ENCODE measurements at places on chromosomes 4 and X.

- no peak for DNase-seq
These were observed 13.3 kb upstream of the PJA1 start for GRCh38 chrX:69178592-69178991.

GRCh38 chr4:153266988-153267387 is 62.7 kb downstream of the TRIM2 start:
- DNase-seq, result no peak

DNA sequence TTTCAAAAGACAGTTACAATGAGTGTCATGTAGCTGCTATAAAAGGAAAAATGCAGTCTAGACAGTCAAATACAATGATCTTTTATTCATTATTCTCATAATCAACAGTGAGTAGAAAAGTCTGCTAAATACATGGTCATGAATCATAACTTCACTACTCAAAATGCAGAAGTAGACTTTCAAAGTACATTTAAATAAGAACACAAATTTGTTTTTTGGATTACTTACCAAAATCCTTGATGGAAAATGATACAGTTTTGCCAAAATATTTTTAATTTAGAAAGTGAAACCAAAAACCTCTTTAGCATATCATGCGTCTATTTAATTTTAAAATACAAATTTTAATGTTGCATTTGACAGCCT is 4.9 kb downstream of the ACSL4 start:
- DNase-seq, result no peak

- DNase-seq, result no peak
These were observed 21.1 kb downstream of the VSIG4 start for GRCh38 chrX:66018585-66019309.

DNA sequence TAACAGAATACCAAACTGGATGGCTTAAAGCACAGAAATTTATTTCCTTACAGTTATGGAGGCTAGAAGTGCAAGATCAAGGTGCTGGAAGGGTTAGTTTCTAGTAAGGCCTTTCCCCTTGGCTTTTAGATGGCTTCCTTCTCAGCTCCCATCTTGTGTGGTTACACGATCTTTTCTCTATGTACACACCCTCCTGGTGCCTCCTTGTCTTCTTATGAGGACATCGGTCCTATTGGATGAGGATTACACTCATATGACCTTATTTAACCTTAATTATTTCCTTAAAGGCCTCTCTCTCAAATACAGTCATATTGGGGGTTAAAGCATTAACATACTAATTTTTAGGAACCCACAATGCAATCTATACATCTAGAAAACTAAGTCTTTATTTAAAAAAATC is 787.9 kb upstream of the GALNTL6 start:
- DNase-seq, result no peak

GRCh38 chrX:21883258-21883657 is 27.5 kb downstream of the YY2 start:
- DNase-seq, result no peak

DNA sequence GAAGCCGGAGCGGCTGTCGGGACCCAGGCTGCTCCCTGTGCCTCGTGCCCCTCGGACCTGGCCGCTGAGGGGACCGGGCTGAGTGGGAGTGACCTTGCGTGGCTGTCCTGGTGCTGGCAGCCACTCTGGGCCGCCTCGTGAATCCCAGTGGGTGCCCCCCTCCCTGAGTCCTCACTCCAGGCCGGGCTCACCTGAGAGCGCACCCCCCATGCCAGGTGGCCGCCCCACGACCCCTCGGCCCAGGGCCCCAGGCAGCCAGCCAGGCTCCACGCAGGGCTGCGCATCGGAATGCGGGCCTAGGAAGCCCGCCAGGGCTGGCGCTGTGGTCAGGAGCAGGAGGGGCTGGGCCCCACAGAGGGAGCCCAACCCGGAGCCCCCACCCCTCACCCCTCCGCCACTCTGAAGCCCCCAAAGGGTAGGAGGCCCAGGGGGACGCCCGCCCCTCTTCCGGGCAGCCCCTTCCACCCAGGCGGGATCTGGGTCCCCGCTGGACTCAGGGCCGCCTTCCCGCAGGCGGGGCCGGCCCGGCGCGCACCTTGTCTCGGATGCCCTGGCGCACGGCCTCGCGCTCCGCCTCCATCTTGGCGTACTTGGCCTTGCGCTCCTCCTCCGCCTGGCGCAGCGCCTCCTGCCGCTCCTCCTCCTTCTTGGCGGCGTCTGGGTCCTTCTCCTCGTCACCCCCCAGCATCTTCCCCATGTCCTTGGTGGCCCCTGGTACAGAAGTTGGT is 33.9 kb downstream of the CPLX1 start:
- DNase-seq, result no peak

- DNase-seq, result no peak
These were observed 356.7 kb downstream of the STIM2 start for GRCh38 chr4:27217261-27217769.

DNA sequence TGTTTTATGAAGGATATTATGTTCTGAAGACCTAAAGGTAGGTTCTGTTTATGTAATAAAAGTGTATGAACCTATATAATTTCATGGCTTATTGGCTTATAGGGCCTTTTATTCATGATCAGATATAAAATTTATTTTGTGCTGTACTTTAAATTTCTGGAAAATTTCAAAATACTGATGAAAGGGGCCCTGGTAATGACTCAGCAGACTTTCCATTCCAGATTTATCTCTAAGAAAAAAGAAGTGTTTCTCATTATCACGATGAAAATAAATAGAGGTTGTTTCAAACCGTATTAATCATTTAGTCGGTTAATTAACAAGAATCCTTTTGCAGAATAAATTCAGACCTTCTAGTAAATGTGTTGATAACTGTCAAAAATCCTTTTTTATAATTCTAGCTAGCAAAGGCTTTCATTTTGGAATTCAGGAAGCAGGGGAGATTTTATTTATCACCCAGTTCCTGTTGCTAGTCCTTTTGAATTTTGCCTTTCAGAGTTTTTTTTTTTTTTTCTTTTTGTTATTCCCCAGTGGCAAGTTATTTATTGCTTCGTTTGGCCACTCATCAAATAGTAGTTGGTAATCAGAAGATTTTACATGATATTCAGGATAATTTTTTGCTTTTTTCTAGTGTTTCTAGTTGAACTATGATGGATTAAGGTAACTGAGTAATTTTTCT is 5.4 kb upstream of the TAPT1 start:
- no peak for DNase-seq

DNA sequence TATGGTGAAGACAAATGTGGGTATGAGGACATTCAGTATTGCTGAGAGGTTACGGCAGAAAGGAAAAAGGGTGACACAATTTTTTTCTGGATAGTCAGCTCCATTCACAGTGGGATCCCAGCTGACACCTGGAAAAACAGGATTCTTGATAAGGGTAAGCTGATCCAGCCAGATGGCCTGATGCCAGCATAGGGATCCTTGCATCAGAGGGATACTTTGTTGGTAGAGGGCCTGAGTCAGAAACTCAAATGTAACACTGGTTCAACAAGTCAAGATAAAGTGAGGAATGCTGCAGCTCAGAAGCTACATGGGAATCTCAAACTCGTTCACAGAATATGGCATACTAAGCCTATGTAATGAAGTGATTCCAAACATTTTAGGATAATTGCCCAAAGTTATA is 726.7 kb downstream of the C4orf33 start:
- no peak for DNase-seq

DNA sequence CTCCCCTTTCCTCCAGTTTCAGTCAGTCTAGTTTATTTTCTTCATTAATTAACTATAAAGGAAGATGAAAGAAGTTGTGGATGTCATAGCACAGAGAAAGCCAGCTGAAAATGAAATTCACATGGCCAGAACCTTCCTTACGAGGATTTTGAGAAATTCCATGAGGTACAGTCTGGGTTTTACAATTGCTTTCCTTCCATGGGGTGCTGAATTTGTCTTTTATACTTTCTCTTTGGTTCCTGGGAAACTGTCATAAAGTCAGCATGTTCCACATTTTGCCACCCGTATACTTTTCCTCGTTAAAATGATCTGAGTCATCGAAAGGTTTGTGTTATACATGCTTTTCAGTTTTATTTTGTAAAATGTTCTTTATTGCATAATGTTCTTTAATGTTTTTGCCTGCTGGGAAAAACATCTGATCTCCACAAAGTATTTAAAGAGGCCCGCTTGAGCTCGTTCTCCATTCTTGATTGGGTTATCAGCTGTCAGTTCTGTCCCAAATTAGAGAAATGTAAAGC is 78.1 kb upstream of the CLDN34 start:
- DNase-seq, result no peak

- DNase-seq, result no peak
These were observed 739.2 kb downstream of the KCTD8 start for GRCh38 chr4:43709443-43709842.

GRCh38 chrX:71198066-71198465 is 25.0 kb upstream of the GJB1 start:
- DNase-seq, result no peak

GRCh38 chrX:30010471-30010870 is 204.9 kb upstream of the MAGEB2 start:
- no peak for DNase-seq

DNA sequence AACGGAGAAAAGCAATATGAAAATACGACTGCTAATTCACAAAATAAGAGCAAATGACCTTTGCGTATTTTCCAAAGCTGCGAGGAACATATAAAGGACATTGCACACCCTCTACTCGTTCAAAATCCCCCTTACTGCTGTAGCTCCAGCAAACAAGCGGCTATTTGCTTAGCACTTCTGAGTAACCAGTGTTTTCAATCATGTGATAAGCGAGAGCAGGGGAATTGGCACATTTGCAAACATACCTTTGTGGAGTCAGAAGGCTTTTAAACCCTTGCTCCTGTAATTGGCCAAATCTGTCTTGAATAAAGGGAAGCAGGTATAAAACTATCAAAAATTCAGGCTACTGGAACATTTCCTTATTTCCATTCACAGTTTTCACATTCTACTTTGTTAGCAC is 610.2 kb downstream of the UBE2NL start:
- no peak for DNase-seq

DNA sequence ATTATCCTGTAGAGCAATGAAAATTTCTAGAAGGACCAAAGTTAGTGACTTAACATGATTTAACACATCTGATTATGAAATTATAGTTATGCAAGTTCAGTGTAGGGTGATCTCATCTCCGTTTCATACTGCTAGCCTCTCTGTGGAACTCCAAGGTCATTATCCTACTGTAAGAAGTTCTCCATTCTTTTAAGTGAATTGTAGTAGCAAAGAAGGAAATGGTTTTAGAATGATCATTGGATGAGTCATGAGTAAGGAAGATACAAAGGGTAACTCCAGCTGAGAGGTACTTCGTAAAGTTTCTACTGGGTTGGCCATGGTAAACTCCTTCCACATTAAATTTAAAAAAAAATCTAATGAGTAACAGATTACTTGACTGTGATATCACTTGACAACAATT is 215.0 kb upstream of the GIMD1 start:
- no peak for DNase-seq

GRCh38 chr4:107129076-107129475 is 93.0 kb upstream of the DKK2 start:
- no peak for DNase-seq

- DNase-seq, result no peak
These were observed 759.6 kb downstream of the RAB28 start for GRCh38 chr4:12724510-12724909.

GRCh38 chrX:1281521-1281920 is 12.9 kb downstream of the CSF2RA start:
- DNase-seq, result no peak

- no peak for DNase-seq
These were observed 136.6 kb downstream of the CORIN start for GRCh38 chr4:47701286-47701685.

DNA sequence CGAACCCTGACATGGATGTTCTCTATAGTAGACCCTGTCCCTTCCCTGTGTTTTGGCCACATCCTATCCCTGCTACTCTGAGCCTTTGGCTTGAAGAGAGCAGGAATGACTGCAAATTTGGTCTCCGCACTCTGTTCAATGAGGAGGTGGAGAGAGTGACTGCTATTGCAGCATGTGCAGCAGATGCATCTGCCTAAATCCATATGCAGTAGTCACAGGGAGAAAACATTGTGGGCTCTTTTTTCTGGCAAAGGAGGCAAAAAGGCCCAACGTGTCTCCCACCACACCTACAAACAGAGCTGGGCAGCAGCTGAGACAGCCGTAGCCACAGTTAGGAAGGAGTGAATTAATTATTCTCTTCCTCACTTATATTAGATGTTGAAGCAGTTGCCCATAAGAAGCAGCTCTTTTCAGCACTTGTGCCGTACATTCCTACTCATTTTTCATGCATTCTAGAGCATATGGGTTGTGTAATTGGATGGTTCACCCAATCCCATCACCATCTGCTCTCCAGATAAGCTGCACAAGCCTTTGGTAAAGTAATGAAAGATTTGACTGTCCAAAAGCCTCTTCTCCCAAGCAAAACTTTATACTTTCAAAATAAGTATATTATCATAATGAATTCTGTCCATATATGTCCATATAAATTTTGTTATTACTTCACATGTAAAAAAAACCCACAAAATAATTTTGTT is 147.9 kb upstream of the FAM47A start:
- DNase-seq, result no peak
